ENCODE measurements at places on chromosomes 4 and X.

DNA sequence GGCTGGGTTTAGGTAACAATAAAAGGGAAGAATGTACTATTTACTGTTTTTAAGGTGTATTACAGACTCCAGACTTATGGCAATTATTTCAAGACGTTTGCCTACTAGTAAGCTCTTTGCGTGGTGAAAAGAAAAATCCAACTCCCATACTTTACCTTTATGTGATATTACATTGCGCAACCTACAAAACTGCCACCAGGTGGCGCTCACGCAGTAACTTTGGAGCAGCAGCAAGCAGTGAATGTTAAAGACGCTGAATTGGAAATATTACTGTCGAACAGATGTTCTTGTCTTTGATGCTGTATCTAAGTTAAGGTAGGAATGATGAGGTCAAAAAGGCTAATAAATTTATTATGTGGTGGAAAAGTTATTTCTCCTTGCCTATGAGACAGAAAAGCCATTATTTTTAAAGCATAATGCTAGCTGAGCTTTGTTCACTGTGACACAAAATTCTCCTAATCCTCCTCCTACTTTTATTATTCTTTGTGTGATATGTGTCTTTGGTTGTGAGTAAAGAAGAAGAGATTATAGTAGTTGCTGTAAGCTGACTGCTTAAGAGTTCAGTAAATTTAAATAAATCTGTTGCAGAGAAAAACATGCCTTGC is 1099.8 kb upstream of the TENM3 start:
- DNase-seq, result peak; percentile 75

- no peak for DNase-seq
These were observed 6.2 kb downstream of the RTL5 start for GRCh38 chrX:72125331-72126047.

DNA sequence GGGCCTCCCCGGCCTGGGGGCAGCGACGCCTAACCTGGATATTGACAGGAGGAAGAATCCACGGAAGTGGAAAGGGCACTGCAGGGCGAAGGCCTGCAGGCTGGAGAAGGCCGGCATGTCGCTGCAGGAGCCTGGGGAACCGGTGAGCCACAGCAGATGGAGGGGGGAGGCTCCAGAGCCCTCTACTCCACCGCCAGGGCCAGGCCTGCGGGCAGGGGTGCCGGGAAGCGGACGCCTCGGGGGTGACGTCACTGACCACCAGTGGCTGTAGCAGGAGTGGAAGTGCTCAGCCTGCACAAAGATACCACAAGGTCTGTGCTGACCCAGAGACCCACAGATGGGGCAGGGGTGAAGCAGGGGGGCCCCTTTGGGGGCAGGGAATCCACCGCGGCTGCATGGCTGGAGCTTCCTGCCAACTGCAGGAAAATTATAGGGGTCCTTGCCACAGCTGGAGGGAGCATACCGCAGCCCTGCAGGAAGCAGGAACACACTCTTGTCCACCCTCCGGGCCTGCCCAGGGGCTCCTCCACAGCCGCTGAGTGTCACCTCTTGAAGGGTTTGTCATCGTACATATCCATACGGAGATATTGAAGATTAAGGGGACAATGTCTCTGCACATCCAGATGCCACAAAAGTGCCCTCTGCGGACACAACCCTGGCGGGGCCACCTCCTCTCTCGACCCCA is 7.6 kb upstream of the HTRA3 start:
- no peak for DNase-seq

- no peak for DNase-seq
These were observed 187.5 kb downstream of the BMP15 start for GRCh38 chrX:51098046-51098445.

- no peak for DNase-seq
These were observed 1326.3 kb downstream of the C4orf33 start for GRCh38 chr4:130422261-130422660.

DNA sequence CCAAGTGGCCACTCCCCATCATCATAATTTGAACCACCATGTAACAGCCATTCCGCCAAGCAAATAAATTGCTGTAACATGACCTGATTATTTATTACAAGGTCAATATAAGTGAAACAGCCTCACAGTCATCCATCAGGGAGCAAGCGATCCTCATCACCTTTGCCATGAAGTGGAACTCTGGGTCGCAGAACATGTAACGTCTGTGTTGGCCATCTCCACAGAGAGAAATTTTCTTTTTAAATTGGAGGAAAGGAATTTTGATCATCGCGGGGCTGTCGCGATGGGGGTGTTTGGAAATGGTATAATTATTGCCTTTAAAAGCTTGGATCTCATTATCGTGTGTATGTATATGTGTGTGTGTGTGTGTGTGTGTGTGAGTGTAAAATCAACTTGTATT is 90.2 kb downstream of the SHOX start:
- no peak for DNase-seq

GRCh38 chrX:30812326-30812725 is 76.7 kb downstream of the TAB3 start:
- no peak for DNase-seq

GRCh38 chr4:57124145-57124544 is 14.0 kb upstream of the IGFBP7 start:
- no peak for DNase-seq

GRCh38 chrX:36869457-36869856 is 138.7 kb upstream of the FAM47C start:
- DNase-seq, result no peak

DNA sequence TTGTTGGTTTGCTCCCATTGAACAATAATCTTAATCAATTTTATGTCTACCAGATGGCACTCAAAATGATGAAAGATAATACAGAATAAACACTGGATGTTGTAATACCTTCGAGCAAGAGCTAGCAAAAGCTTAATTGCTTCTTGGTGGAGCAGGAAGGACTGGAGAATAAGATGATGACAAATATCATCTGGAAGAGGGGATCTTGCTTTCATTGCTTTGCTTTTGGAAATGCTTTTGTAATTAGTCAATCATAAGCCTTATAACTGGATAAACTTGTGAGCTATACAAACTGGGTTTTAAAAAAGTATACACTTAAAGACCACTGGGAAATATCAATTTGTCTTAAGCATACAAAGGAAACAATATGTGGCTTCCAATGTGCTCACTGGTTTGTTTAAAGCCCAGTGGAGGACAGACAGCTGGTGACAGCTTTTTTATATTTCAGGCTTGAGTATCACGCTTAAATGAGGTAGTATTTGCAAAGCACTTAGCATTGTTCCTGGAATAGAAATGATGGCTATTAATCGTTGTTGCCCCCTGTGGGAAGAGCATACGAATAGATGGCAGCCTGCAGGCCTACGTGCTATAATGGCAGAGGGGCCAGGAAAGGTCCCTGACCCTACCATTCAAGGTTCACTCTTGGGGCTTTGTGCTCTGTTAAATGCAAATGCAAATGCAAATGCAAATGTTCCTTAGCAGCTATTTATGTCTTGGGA is 61.2 kb downstream of the TMEM150C start:
- no peak for DNase-seq

GRCh38 chrX:10990976-10991375 is 120.2 kb upstream of the HCCS start:
- DNase-seq, result no peak

DNA sequence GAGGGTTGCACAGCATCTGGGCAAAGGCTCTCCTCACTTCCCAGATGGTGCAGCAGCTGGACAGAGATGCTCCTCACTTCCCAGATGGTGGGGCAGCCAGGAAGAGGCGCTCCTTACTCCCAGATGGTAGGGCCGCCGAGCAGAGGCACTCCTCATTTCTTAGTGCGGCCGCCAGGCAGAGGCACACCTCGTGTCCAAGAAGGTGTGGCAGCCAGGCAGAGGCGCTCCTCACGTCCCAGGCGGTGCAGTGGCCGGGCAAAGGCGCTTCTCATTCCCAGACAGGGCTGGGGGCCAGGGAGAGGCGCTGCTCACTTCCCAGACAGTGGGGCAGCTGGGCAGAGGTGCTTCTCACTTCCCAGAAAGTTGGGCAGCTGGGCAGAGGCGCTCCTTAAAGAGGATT is 48.8 kb downstream of the ZNF732 start:
- no peak for DNase-seq

GRCh38 chrX:102599951-102600579 is 750 bp downstream of the ARMCX5 start:
- no peak for DNase-seq

DNA sequence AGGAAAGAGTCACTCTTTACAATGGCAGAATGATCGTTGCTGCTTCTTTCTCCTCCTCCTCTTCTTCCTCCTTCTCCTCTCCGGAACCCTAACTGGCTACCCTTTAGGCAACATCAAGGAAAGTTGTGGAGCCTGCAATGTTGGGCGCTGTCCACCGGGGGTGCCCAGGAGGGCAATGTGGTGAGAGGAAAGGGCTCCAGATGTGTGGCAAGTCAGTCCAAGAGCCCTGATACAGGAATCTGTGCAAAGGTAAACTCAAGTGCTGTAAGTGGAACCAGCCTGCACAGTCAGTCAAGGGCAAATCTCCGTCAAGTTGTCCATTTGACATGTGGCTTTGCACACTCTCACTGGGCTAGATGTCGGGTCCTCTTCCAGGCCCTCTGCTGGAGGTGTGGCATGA is 2.8 kb downstream of the RTL5 start:
- DNase-seq, result no peak

GRCh38 chr4:55762819-55763218 is 56.8 kb upstream of the EXOC1L start:
- no peak for DNase-seq

Measured in body of pancreas (tissue), 4 donors.